ENCODE measurements at places on chromosomes 11 and 22.

- no peak for DNase-seq
These were observed 3.3 kb downstream of the EPS8L2 start for GRCh38 chr11:709109-709997.

- DNase-seq, result no peak
These were observed 12.3 kb downstream of the SLC16A8 start for GRCh38 chr22:38071421-38072321.

DNA sequence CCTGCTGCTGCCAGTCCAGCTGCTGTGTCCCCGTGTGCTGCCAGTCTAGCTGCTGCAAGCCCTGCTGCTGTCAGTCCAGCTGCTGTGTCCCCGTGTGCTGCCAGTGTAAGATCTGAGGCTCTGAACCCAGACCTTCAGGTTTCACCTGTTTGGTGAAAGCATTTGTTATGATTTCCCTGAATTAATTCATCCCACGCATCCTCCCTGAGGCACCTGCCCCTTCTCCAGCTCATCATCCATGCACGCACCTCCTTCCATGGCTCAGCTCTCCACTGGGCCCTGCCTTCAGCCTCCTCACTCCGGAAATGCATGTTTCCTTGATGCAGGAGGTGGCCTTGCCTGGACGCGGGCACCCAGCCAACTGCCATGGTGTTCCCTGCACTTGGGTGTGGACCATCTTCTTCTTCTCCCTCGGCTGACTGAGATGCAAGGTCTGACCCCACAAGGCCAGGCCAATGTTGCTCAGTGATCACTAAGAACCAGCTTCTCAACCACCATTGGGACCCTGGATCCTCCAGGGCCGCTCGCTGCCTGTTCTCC lies 788 bp downstream of the KRTAP5-10 start:
- DNase-seq, result no peak

DNA sequence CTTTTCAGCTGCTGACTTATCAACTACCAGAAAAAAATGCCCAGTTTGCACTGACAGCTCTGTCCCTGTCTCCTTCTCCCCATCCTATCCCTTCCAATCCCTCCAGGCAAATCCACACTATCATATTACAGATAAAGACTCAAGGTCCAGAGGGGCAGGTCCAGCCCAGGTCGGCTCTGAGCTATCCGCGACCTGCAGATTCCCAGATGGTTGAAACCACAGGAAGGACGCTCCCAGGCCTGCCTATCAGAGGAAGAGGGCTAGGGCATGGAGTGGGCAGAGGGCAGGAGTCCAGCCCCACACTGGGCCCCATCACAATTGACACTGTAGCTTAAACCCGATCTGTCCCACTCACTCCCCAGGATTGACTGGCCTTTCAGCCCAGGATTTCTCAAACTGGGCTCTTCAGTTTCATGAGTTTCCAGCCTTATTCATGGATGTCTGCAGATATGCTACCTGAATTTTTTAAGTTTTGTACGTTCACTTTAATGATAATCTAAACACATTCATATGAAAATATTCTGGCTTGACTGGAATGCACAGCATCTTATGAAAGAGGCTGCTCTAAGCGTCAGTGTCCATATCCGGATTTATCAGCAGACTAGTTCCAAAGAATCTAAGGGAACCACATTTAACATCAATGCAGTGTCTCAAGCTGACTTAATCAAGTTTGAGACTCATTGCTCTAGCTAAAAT lies 16.4 kb upstream of the FCHSD2 start:
- no peak for DNase-seq

Data from activated CD4-positive, alpha-beta T cell treated with anti-CD3 and anti-CD28 coated beads for 1 hour (primary cell).